T-helper 9 cell (primary cell): ENCODE measurements at places on chromosomes 11 and 22.

GRCh38 chr22:36136475-36136874, 24.1 kb downstream of the APOL3 start:
- no peak for DNase-seq

GRCh38 chr11:71283971-71284441, 31.6 kb upstream of the SHANK2 start:
- DNase-seq = no peak

- DNase-seq = no peak
These were observed 23.8 kb downstream of the MICAL2 start for GRCh38 chr11:12134236-12134585.

- no peak for DNase-seq
These were observed 73.4 kb downstream of the DEUP1 start for GRCh38 chr11:93403930-93404329.

GRCh38 chr11:48058788-48059187, 78.4 kb downstream of the PTPRJ start:
- DNase-seq = no peak

DNA sequence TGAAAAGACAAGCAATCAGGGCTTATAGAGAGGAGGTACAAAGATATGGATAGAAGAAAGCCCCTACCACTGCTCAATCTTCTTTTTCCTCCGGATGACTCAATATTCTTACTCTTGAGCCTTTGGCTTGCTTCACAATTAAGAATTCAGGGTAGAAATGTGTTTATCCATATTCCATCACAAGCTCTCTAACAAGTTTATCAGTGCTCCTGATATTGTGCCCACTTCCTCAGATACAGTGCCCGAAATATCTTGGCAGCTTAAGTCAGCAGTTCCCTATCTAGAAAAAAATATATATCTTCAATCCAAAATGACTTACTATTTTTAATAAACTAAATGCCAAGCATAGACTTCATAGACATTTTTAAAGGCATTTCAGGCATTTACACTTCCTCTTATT, 255.1 kb upstream of the FAT3 start:
- DNase-seq = no peak

DNA sequence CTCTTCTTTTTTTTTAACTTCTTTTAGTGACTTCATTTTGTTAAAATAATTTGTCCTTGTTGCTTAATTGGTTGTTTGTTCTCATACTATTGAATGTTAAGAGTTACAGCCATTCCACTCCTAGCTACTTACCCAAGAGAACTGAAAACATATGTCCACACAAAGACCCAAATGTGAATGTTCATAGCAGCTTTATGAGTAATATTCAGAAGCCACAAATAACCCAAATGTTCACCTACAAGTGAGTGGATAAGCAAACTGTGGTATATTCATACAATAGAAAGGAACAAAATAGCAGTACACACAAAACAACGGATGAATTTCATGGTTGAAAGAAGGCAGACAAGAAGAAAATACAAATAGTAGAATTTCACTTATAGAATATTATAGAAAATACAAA, 1.4 kb upstream of the OR4D11 start:
- no peak for DNase-seq
